DMS79 treated with DMSO at 0.1 percent for 48 hours (cell line): ENCODE measurements at places on chromosomes 1 and 21.

DNA sequence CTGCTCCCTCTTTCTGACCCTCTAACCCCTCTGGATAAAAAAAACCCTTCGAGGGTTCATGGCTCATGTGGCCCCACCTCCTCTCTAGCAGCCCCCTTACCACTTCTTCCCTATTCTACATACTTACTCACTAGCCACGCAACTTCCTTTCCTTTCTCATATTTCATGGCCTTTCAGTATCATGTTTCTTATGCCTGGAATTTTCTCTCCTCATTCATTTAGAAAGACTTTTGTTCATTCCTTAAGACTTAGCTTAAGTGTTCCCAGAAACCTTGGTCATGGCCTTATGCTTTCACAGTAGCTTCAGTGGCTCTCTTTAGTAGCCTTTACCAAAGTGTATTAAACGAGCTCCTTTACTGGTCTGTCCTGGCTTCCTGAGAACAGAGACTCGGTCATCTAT lies 6.1 kb downstream of the ACP6 start:
- no peak for DNase-seq

GRCh38 chr1:85048296-85049064 lies at the start of gene MCOLN3:
TSS of gene MCOLN3 (minus strand) at chr1:85048500. CDS start at chr1:85045360, 3,140 bp downstream.
- peak; percentile 67 for DNase-seq

DNA sequence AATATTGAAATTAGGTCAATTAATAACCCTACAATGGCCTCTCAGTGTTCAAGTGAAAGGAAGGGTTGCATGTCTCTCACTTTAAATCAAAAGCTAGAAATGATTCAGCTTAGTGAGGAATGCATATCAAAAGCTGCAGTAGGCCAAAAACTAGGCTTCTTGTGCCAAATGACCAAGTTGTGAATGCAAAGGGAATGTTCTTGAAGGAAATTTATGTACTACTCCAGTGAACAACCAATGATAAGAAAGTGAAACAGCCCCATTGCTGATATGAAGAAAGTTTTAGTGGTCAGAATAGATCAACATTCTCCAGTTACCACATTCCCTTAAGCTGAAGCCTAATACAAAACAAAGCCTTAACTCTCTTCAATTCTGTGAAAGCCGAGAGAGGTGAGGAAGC lies 10.0 kb downstream of the MAEL start:
- no peak for DNase-seq

DNA sequence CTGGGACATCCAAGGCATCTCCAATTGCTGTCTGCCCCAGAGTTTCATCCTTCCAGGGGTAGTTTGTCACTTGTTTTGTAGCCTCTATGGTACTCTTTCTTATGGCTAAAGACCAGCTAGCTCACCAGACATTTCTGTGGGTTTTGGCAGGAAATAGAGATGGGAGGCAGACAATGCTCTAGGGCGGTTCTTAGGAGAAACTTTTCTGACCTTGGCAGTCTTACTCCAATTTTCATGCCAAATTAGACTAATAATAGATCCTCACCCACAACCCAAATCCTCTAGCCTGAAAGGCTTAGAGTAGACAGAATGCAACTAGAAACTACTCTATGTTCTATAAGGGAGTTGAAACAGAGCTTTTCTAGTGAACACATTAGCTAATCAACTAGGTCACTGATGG lies 69.8 kb downstream of the LRIG2 start:
- DNase-seq: no peak

DNA sequence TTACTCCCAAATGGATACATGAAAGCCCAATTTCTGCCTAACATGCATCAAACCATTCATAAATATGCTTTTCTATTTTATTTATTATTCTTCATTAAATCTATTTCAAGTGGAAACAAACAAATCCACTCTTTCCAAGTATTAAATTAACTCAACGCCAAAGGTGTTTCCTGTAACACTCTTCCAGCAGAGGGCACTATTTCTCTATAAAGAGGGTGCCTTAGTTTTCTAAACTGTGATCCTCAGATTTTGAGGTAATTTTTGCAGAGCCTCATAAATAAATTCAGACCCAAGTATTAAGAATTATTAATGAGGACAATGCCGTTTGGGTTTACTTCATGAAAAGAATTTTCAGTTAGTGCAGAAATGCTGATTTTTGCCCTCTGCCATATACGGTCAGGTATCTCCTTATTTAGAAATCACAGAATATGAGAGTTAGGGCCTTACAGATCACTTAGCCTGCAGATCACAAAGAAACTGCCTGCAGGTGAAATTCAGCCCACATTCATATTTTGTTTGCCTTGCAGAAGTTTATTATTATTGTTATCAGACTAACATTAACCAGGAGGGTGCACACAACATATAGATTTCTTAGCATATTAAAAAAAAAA lies 40.1 kb upstream of the MYSM1 start:
- DNase-seq: peak; percentile 48

DNA sequence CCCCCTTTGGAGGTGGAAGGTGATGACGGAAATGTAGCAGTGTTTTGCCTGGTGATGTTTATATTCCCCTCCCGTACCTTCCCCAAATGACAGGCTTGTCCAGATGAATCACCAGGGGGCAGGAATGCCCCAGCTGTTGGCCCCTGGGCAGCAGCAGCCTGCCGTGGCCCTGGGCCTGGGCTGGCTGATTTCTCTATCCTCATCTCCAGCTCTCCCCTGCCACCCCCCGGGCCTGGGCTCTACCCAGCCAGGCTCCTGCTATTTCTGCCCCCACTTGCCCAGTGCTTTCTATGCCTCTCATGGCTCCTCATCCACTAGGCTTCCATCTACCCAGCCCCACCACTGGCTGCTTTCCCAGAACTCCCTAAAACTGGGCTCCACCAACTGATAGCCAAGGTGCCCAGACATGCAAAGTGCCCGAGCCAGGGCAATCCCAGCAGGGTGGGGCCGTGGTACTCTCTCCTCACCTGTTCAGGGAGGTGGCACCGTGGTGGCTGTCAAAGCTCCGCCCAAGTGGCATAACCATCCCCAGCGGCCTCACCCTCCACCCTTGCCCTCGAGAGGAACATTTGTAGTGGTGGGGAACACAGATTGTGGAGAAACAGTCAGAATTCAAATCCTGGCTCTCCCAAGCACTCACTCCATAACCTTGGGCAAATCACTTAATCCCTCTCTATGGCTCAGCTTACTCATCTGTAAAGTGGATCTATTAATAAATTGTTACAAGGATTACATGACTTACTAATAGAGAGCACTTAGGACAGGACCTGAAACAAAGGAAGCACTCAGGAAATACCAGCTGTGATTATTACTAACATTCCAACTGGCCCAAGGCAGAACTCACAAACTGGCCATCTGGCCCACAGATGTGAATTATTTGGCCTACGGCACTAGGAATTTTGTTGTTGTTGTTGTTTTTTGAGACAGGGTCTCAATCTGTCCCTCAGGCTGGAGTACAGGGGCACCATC lies 12.8 kb upstream of the ECE1 start:
- DNase-seq: no peak

DNA sequence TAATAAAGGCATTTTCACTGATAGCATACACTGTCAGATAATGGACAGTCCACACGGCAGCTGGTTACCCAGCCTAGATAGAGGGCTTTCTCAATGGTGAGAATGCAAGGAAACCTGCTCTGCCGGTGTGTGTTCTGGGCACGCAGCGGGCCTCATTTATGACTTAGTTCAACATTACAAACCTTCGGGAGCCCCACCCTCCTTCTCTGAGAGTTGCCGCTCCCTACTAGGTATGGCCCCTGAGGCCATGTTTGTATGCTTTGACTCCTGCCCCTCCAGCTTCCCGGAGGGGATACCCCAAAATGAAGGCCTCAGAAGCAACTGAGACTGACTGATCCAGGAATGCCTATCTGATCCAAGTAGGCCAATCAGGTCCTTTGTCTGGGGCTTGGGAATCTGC lies 17.2 kb upstream of the FABP3 start:
- DNase-seq: no peak

GRCh38 chr21:15028186-15028585 lies 36.6 kb downstream of the NRIP1 start:
- no peak for DNase-seq

GRCh38 chr1:3022976-3023375 lies 1.7 kb downstream of the ACTRT2 start:
- no peak for DNase-seq

DNA sequence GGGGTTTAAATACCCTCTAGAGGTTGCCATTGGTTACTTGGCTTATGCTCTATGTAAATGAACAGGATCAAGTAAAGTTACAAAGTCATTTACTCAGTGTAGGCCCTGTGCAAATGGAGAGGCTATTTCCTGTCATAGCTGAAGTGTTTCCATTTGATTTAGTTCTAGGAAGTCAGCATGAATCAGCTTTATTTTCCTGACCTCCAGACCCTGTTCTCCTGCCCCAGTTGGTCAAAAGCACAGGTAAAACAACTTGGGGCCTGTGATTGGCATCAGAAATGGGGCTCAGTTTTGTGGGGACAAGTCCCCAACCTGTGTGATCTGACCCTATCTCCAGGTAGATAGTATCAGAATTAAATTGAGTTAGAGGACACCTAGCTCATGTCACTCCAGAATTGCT lies 239.9 kb downstream of the HHAT start:
- peak; percentile 24 for DNase-seq

GRCh38 chr1:172909606-172910326 lies 141.0 kb downstream of the TNFSF18 start:
- DNase-seq: no peak

DNA sequence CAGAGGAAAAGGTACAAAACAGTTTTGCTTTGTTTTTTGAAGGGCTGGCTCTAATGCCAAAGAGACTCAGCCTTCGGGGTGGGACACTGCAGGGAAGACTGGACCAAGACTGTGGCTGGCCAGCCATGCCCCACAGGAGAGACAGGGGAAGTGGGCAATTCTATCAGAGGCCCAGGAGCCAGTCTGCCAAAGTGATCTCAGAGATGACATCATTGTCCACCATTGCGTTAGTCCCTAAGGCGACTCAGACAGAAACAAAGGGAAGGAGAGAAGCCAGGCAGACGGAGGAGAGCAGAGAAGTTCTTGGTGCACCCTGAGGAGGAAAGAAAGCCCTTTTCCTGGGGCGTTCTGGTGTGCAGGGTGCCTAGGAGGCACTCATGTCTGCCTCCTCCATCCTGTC lies 26.4 kb downstream of the OPTC start:
- no peak for DNase-seq

DNA sequence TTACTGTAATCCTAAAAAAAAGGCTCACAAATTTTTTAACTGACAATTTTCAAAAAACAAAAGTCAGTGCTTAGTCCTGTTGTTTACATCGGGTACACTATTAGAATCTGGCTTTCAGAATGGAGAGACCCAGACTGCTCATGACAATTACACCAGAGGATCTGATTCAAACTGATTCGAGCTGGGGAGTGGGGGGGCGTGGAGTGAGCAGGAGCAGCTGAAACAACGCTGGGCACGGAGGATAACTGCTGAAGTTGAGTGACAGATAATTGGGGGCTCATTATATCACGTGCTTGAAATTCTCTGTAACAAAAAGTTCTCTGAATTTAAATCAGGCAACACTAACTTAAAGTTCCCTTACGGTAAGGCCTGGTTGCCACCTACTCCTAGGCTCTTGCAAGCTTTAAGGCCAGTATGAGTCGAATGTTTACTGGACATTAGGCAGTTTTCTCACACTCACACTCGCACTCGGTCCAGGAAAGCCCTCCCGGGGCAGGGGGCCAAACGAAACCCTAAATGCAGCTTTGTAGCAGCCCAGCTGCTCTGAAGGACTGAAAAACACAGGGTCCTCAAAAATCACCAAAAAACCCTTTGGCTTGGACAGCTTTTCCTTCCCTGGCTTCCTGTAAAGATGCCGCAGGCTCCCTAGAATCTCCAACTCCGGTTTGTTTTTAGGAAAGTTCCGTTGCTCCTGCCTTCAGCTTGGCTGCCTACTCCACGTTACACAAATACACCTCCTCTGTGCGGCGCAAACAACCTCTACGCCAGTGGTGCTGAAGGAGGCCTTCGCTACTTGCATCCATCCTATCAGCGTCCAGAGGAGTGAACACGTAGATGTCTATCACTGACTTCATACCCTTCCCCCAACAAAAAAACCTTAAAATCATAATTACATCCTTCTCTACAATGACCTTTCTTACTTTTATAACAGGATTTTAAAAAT lies 42.9 kb downstream of the CAPZB start:
- no peak for DNase-seq

DNA sequence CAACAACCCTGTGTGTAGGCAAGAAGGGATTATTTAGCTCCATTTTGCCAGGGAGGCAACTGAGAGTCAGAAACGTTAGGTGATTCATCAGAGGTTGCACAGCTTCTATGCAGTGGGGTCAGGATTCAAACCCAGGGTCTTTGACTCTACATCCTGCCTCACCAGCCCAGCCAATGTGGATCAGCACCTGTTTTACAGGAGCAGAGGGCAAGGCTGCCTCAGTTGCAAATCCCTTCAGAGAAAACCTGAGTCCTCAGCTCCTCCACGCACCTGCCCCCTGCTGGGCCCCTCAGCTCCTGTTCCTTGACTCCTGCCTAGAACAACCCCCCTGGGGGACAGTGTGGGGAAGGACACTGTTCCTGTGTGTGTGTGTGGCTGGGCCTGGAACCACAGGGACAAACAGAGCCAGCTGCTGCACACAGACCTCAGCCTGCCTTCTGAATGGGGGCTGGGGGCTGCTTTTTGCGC lies 61.6 kb downstream of the LRRN2 start:
- no peak for DNase-seq

DNA sequence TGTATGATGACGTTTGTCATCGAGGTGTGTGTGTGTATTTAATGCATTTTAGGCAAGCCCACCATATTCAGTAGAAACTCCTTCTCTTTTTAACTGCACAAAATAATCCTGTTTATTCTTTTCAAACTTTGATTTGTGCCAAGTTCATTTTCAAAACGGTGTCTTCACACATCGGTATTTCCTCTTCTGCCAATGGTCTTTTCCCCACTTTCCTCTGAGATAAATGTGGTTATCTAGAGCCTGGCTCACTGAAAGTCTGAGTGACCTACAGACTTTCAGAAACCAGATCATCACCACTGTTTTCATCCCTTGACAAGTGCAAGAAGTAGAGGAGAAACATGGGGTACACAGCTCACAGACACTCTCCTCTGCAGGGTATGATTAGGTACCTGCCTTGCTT lies 69.4 kb downstream of the GPATCH2 start:
- no peak for DNase-seq

DNA sequence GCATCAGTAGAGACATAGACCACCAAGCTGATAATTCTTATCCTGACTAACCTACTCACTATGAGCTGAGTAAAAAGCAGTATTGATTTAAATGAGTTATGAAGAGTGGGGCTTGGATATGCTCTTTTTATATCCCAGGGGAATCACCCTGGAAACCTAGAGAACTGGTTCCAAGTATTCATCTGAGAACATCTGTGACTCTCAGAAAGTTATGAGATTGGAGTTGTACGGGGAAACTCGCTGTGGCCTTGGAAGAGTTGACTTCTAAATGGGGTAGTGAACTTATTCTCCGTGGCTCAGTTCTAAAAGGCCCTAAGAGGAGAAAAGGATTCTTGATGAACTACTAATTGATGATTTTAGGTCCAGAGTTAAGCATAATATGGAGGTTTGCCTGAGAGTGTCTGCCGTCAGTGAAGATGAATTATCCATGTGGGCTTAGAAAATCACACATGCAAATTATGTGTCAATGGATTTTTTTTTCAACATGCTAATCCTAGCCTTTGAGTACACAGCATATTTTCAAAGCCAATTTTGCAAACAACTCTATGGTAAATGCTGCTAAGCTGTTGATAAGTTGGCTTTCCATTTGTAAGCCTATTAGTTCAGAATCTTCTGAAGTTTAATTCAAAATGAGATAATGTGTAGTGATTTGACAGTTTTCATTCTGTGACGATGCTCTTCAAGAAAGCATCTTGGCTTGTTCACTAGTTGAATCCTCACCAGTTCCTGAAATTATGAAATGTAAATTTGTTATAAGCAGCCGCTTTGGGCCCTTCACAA lies 122.7 kb downstream of the FGGY start:
- no peak for DNase-seq

- DNase-seq: no peak
Measured at GRCh38 chr1:162631546-162632191, 595 bp upstream of the DDR2 start.

GRCh38 chr21:26177746-26178426 lies 7.3 kb upstream of the APP start:
- no peak for DNase-seq
